ENCODE measurements at places on chromosomes 1 and 21.

DNA sequence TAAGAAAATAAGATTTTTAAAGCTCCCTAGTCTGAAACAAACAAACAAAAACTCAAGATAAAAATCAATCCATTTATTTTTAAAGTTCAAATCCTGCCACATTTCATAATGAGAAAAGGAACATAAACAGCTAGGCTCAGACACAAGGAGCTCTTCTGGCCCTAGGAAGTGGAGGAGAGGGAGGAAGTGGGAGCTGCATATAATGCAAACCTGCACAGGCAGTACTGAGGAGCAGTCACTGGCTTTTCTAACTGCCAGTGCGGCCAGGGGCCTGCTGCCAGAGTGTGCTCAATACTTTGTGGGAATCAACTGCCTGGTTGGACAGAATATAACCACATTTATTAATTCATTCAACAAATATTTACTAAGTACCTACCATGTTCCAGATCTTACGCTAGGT lies 139.8 kb upstream of the SPATA6 start:
- DNase-seq = no peak

- DNase-seq = no peak
These were observed 593.1 kb upstream of the PLXNA2 start for GRCh38 chr1:208837242-208837641.

DNA sequence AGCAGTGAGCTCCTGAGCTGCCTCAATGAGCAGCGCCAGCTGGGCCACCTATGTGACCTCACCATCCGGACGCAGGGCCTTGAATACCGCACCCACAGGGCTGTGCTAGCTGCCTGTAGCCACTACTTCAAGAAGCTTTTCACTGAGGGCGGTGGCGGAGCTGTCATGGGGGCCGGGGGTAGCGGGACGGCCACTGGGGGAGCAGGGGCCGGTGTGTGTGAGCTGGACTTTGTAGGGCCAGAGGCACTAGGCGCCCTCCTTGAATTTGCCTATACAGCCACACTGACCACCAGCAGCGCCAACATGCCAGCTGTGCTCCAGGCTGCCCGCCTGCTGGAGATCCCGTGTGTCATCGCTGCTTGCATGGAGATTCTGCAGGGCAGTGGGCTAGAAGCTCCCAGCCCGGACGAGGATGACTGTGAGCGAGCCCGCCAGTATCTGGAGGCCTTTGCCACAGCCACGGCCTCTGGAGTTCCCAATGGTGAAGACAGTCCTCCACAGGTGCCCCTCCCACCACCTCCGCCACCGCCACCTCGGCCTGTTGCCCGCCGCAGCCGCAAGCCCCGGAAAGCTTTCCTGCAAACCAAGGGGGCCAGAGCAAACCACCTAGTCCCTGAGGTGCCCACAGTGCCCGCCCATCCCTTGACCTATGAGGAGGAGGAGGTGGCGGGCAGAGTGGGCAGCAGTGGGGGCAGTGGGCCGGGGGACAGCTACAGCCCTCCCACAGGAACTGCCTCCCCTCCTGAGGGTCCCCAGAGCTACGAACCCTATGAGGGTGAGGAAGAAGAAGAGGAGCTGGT lies 12.3 kb downstream of the ZBTB7B start:
- DNase-seq = no peak

DNA sequence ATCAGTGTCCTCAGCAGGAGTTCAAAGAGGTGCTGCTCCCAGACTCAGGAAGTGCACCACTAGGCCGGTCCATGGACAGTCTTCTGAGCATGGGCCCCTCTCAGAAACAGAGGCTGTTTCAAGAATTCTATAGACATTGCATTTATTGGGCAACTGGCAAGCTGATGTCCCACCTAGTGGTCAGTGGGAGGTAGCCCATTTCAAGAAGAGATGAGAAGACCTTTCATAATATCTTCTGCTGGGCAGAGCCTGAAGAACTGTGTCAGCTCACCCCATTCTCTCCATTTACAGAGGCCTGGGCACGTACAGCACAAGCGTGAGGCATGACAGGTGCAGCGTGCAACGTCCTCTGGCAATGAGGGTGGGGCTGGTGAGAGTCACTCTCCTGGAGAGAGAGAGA lies 216.0 kb downstream of the DYRK1A start:
- peak; percentile 69 for DNase-seq

GRCh38 chr1:17167041-17167785 lies 37.7 kb upstream of the PADI1 start:
- DNase-seq = peak; percentile 33

GRCh38 chr1:43005460-43006361 lies 47.0 kb upstream of the SLC2A1 start:
- no peak for DNase-seq

GRCh38 chr1:225999912-226000337 lies 782 bp upstream of the SDE2 start:
- DNase-seq = no peak

GRCh38 chr1:54600947-54601721 lies 22.2 kb downstream of the FAM151A start:
- DNase-seq = no peak

DNA sequence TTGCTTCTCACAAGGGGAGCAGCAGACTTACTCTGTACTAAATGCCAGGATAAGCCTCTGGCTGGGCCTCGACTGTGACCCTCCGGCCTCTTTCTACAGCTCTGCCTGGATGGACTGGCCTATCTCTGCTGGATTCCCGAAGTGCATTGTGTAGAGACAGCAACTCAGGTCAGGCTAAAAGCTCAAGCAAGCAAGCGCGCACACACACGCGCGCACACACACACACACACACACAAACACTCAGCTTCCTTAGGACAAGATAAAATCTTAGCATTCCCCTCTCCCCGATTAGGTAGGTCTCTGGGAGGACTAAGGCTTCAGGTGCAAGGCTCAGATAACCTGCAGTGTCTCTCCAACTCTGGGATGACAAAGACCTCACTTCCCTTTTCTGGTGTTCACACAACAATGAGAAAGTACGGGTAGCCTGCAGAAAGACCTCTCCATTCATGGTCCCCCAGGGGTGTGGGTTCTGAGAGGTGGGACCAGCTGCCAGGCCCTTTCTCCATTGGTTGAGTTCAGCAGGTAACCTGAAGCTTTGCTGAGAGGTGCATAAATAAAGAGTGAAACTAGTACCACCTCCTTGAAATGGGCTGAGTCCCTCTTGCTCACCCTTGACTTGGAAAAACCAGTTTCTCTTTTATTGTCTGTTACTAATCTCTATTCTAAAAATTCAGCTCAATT lies 155.1 kb upstream of the CAMK1G start:
- DNase-seq = no peak

GRCh38 chr1:86750076-86750475 lies 45.7 kb downstream of the SH3GLB1 start:
- DNase-seq = no peak

DNA sequence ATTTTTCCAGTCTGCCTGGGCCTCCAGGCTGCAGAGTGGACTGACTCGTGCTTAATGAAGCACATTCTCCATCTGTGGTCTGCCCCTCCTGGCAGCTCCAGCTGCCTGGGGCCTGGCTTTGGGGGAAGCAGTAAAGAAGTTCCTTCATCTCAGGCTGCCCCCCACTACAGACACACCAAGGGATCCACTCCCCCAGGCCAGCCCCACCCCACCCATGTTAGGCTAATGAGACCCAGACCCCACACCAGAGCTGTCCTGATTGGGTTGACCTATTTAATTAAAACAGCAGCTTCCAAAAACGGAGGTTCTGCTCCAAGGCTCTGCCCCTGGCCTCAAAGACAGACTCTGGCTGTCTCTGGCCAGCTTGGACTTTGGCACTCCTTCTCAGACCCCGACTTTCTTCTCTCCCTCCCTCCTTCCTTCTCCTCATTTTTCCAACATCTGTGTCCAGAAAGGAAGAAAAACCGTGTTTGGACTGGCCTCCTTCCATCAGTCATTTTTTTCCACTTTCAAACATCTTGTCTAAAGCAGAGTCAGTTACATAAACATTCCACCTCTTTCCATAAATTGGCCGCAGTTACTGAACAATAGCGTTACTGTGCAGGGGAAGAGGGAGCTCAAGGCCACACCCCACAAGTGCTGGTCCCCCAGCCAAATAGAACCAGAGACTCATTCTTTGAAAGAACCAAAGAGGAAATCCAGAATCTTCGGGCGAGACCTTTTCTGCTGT lies 29.7 kb downstream of the SERTAD4 start:
- peak; percentile 90 for DNase-seq

GRCh38 chr1:25758466-25759070 lies 41.4 kb upstream of the SELENON start:
- no peak for DNase-seq

GRCh38 chr1:223456747-223457146 lies 63.5 kb downstream of the CCDC185 start:
- no peak for DNase-seq

GRCh38 chr1:24745711-24746413 lies 615 bp downstream of the CLIC4 start:
- DNase-seq = peak; percentile 70

DNA sequence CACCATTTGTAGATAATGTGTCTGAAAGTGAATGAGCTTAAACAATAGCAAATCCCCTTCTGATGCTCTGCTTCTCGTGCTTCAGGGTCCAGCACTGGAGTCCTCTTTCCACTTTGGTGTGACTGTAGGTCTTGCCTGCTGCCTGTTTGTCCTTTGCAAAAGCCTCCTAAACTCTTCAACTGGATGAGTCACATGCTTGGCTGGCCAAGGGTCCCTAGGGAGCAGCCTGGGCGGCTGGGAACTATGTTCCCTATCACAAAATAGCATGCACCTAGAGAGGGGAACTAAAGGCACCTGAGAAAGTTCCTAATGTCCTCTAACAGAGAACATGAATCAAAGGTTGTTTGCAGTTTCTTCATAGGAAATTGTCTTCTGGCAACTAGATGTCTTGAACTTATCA lies 607.2 kb upstream of the PLXNA2 start:
- DNase-seq = peak; percentile 60

- DNase-seq = no peak
These were observed 265.3 kb downstream of the SPATA17 start for GRCh38 chr1:217896490-217896889.

GRCh38 chr1:230589951-230590350 lies 52.3 kb upstream of the COG2 start:
- DNase-seq = no peak
